A549 treated with CpdA at 1 μM for 4 hours (cell line): ENCODE measurements at places on chromosomes 1 and 21. TPM values are rescaled to one million over a fixed set of nuclear protein-coding genes. Genes with fewer than 3 reads are reported as not detected.

HHIPL2 gene
- 8.9 to 10.4 TPM (median 10.0 TPM) in 5 replicates for total RNA-seq

ELAPOR1 gene
- total RNA-seq, result 0.43 to 1.1 TPM (median 0.51 TPM) in 5 replicates

ZNF436 gene
- total RNA-seq, result 5.1 to 6.2 TPM (median 5.4 TPM) in 5 replicates

XCL1 gene
- total RNA-seq, result not detected in 5 replicates

GBP2 gene
- 0.74 to 1.3 TPM (median 0.91 TPM) in 5 replicates for total RNA-seq

MRPS14 gene
- 17.0 to 27.7 TPM (median 25.7 TPM) in 5 replicates for total RNA-seq

PRELP gene
- 0.02 TPM in 1 of 5 replicates, not detected in the others for total RNA-seq

OPTC gene
- total RNA-seq, result not detected in 5 replicates

CSF3R gene
- not detected in 5 replicates for total RNA-seq

ANKRD65 gene
- total RNA-seq, result 0.08 to 0.10 TPM (median 0.09 TPM) in 3 of 5 replicates, not detected in the others

SPRR2E gene
- not detected in 5 replicates for total RNA-seq

ARTN gene
- total RNA-seq, result 0.34 to 0.62 TPM (median 0.47 TPM) in 4 of 5 replicates, not detected in the other

RXFP4 gene
- not detected in 5 replicates for total RNA-seq

RUNX1 gene
- total RNA-seq, result 7.2 to 12.8 TPM (median 10.1 TPM) in 5 replicates

CD1E gene
- total RNA-seq, result not detected in 5 replicates

GOLT1A gene
- total RNA-seq, result 3.5 to 6.8 TPM (median 4.7 TPM) in 5 replicates

FMO2 gene
- not detected in 5 replicates for total RNA-seq

KIF14 gene
- 7.9 to 13.1 TPM (median 11.6 TPM) in 5 replicates for total RNA-seq

CFAP107 gene
- total RNA-seq, result not detected in 5 replicates

VTCN1 gene
- 0.06 to 0.25 TPM (median 0.08 TPM) in 4 of 5 replicates, not detected in the other for total RNA-seq

KCNJ15 gene
- total RNA-seq, result 0.12 to 0.50 TPM (median 0.26 TPM) in 5 replicates

BLACAT1 gene
- not detected in 5 replicates for total RNA-seq

ROR1 gene
- total RNA-seq, result 11.1 to 13.7 TPM (median 11.6 TPM) in 5 replicates

MATN1 gene
- 0.05 to 0.25 TPM (median 0.07 TPM) in 4 of 5 replicates, not detected in the other for total RNA-seq

MTOR gene
- 14.5 to 17.0 TPM (median 15.3 TPM) in 5 replicates for total RNA-seq

KRTAP12-2 gene
- not detected in 5 replicates for total RNA-seq

CRYBG2 gene
- 1.6 to 2.3 TPM (median 1.7 TPM) in 5 replicates for total RNA-seq

BROX gene
- 19.4 to 22.7 TPM (median 20.7 TPM) in 5 replicates for total RNA-seq

APOBEC4 gene
- total RNA-seq, result not detected in 5 replicates

PALMD gene
- total RNA-seq, result 0.38 to 0.71 TPM (median 0.49 TPM) in 5 replicates

BTF3L4 gene
- total RNA-seq, result 29.4 to 45.1 TPM (median 31.8 TPM) in 5 replicates

FAM72C gene
- 5.6 to 7.2 TPM (median 6.4 TPM) in 5 replicates for total RNA-seq

PRAMEF15 gene
- total RNA-seq, result not detected in 5 replicates

LRRC53 gene
- not detected in 5 replicates for total RNA-seq

AADACL4 gene
- total RNA-seq, result not detected in 5 replicates

TRIM62 gene
- 2.0 to 2.3 TPM (median 2.1 TPM) in 5 replicates for total RNA-seq

MYBPH gene
- total RNA-seq, result not detected in 5 replicates

NBPF4 gene
- total RNA-seq, result 0.13 to 0.24 TPM (median 0.18 TPM) in 5 replicates

LAX1 gene
- total RNA-seq, result not detected in 5 replicates

SPRR5 gene
- total RNA-seq, result not detected in 5 replicates

FMN2 gene
- 5.0 to 6.4 TPM (median 6.3 TPM) in 5 replicates for total RNA-seq

FNDC5 gene
- 0.47 to 0.71 TPM (median 0.54 TPM) in 5 replicates for total RNA-seq

CLCNKB gene
- total RNA-seq, result 0.03 to 0.09 TPM in 2 of 5 replicates, not detected in the others

CLDN19 gene
- not detected in 5 replicates for total RNA-seq

G0S2 gene
- total RNA-seq, result 2.2 to 3.8 TPM (median 3.2 TPM) in 5 replicates

EPHA2 gene
- total RNA-seq, result 104 to 139 TPM (median 130 TPM) in 5 replicates
